ENCODE measurements at places on chromosomes 2 and 18.

DNA sequence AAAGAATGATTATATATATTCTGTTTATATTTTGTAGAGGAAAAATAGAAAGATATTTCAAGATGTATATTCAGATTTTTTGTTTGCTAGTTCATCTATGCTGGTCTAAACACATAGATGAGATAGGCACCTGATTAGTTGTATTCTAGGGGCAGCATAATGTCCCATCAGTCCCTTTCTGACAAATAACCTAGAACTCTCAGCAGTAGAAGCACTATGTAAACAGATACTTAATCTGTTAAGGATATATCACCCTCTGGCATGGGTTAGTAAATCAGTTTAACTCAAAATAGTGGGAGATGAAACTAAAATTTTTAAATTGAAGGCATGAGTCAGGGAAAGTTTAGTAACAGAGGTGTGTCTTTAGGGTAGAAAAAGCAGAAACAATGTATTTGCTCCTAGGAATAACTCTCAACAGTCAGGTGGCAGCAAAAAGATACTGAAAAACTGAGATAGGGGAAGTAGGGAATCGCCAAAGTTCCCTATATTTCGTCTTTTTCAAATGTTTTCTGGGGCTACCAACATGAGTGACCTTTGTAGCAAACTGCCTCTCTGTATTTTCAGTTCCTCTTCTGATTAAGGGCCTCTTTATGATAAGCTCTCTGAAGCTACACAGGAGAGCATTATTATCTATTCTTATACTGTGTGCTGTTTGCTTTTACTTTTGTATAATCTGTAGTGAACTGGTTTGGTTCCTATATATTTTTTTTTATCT lies 5.7 kb downstream of the PPP1R1C start:
- DNase-seq = no peak

GRCh38 chr2:96323849-96324248 lies 1.3 kb upstream of the ITPRIPL1 start:
- no peak for DNase-seq

DNA sequence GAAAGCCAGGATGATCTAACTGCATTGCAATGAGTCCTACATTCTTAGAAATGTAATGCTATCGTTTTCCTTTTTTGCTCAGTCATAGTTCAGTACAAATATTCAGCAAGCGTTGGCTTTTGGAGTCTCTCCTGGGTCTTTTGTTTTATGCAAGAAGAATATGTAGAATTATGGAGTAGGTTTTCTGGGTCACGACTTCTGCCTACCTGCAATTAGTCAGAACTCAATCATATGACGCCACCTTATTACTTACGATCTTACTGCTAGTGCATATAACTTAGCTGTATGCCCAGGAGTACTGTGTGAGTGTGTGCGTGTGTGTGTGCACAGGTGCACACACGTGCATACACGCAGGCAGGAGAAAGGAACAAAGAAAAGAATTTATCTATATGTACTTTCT lies 640.2 kb downstream of the STK39 start:
- DNase-seq = no peak

DNA sequence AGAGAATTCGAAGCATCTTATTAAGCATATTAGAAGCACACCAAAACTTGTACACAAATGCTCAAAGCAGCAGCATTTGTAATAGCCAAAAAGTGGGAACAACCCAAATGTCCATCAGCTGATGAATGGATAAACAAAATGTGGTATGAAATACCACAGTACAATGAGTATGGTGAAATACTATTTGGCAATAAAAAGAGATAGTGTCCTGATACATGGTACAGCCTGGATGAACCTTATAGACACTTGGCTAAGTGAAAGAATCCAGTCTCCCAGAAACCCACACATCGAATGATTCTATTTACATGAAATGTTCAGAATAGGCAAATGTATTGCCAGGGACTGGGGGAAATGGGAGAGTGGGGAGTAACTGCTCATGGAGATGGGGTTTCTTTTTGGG lies 3.0 kb downstream of the SPATA3 start:
- no peak for DNase-seq

- DNase-seq = no peak
Measured at GRCh38 chr18:71001597-71001996, 712.8 kb downstream of the SOCS6 start.

DNA sequence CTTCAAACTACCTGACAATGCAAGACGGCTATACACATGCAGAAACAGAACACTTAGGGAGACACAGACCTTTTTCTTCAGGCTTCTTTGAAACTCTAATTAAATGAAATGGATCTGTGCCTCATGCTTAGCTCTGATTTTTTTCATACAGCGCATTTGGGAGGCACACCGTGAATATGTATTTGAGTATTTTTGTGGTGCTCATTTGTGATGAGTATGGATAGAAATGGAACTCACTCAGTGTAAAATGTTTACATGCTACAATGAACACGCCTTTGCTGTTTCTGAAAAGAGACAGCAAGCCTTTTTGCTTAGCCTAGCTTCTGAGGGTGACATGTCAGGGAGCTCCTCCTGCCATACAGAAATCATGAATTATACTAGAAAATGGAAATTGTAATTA lies 113.3 kb downstream of the FSHR start:
- no peak for DNase-seq

DNA sequence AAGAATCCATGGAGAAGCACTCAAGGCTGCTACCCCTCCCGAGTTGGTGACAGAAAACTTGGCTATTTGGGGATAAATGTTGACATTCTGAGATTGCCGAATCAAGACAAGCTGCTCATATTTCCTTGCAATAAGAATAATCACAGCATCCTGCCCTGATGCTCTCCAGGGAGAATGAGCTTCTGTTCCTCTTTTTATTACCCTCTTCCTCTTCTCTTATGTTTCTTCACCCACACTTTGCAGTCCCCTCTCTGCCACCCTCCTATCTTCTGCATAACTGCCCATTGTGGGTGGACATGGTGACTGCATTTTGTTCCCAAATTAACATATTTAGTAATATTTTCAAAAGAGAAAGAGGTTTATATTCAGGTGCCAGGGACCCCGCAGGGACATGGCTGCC lies 11.9 kb upstream of the MSGN1 start:
- DNase-seq = no peak

GRCh38 chr2:179565807-179566206 lies 295.6 kb downstream of the ZNF385B start:
- DNase-seq = no peak

- no peak for DNase-seq
Measured at GRCh38 chr2:100278986-100279385, 43.3 kb downstream of the LONRF2 start.

DNA sequence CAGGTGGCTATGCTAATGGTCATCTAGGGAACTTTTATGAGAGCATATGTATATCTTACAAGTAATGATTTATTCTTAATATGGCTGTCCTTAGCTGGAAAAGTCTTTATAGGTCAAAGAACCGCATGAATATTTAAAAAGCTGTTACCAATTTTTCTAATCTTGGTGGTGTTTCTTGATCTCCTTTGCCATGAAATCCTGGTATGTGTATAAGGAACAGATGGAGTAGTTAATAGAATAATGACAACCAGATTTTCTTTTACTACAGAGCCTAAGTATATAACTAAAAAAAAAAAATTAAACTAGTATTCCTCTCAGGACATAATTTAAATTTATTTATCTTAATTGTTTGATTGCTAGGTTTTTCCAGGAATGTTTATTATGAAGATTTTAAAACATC lies 74.5 kb downstream of the RHBDD1 start:
- no peak for DNase-seq

GRCh38 chr2:179247318-179248023 lies 17.2 kb downstream of the SESTD1 start:
- no peak for DNase-seq

DNA sequence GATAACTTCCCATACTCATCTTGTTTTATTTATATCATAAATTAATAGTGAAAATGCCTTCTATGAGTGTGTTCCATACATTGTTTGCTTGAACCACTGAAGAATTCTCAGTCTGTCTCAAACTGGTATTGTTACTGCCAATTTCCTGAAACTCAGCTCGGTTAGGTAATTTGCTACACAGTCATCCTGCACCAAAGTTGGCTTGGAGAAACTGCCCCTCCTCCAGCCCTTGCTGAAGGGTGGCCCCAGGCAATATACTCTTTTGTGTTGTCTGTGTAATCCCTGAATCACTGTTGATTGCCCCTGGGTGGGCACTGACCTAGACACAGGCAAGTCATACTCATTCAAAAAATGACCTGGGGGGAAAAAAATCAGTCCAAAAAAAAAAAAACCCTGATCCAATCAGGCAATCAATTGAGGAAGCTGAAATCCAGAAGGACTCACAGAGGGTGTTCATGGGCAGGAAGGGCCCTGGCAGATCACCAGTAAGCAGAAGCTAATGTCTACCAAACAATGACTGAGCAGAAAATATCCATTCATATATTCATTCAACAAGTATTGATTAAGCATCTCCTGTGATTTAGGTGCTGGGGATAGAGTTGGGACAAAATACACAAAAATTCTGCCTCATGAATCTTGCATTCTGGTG lies 3.8 kb upstream of the SESTD1 start:
- DNase-seq = no peak

DNA sequence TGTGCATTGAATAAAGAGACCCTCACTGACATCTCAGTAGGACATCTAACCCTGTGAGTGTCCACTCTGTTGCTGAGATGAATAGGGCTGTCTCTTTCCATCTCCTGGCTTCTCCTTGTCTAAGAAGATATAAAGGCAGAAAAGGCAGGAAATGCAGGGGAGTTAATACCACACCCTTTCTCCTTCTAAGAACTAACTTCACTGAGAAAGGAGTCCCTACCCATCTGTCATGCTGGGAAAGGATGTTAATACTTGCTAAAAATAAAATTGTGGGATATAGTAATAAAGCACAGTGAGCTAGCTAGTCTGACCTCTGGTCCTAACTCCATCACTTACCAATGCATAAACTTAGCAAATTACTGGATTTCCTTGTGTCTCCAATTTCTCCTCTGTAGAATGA lies 213.9 kb upstream of the FIGN start:
- no peak for DNase-seq

DNA sequence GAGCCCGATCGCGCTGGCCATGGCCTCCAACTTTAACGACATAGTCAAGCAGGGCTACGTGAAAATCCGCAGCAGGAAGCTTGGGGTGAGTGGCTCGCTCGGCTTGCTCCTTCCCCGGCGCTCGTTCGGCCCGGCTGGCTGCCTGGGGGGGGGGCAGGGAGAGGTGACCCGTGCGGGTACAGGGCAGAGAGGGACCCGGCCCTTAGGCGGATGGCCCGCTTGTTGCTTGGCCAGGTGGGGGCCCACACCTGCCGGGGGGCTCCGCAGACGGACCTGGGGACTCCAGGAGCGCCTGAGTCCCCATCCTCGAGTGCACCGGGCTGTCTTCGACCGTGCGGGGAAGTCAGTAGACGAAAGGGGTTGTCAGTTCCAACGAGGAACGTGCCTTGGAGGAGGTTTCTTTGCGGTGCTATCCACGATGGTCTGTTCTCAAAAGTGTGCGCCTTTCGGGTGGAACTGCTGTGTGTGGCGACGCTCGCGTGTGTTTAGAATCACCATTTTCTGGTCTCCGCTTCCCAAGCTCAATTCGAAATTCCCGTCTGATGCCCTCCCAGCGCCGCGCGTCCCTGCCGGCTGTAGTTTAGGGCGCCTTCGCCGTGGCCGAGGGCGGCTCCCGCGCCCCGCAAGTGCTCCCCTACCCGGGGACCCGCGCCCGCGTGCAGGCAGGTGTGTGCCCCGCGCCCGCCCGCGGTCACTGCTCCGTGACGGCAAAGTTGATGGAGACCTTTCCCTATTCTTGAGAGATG lies 711 bp downstream of the DOK6 start:
- no peak for DNase-seq

GRCh38 chr2:127024769-127025358 lies 82.1 kb downstream of the BIN1 start:
- DNase-seq = no peak

- DNase-seq = no peak
Measured at GRCh38 chr18:77100751-77101355, 31.7 kb downstream of the MBP start.

All from right renal cortex interstitium (tissue), 3 donors.